ENCODE measurements at places on chromosomes 11 and 22.

- DNase-seq = no peak
Measured at GRCh38 chr11:78954696-78955095, 380.0 kb upstream of the NARS2 start.

- DNase-seq = no peak
Measured at GRCh38 chr11:1233351-1234053, 10.6 kb downstream of the MUC5B start.

GRCh38 chr11:94814272-94814976 is 46.3 kb downstream of the AMOTL1 start:
- DNase-seq = no peak

GRCh38 chr11:73949246-73949645 is 1.6 kb upstream of the DNAJB13 start:
- DNase-seq = no peak

- no peak for DNase-seq
Measured at GRCh38 chr11:73157101-73158010, 15.2 kb upstream of the FCHSD2 start.

GRCh38 chr11:35267504-35267903 is 128.5 kb downstream of the CD44 start:
- DNase-seq = no peak

- DNase-seq = no peak
Measured at GRCh38 chr11:2672553-2673249, 27.1 kb downstream of the KCNQ1OT1 start.

All from stimulated activated CD8-positive, alpha-beta memory T cell treated with anti-CD3 and anti-CD28 coated beads, Interleukin-2, amount 100 ng/mL, for 1 hour (primary cell).